Activated CD8-positive, alpha-beta memory T cell treated with anti-CD3 and anti-CD28 coated beads, Interleukin-2, amount 50 U/mL, for 48 hours (primary cell): ENCODE measurements at places on chromosomes 13 and 19.

- DNase-seq, result no peak
Observed at GRCh38 chr13:98652721-98653462, 76.0 kb upstream of the STK24 start.

GRCh38 chr13:29106651-29107050 is 286.5 kb downstream of the MTUS2 start:
- no peak for DNase-seq

DNA sequence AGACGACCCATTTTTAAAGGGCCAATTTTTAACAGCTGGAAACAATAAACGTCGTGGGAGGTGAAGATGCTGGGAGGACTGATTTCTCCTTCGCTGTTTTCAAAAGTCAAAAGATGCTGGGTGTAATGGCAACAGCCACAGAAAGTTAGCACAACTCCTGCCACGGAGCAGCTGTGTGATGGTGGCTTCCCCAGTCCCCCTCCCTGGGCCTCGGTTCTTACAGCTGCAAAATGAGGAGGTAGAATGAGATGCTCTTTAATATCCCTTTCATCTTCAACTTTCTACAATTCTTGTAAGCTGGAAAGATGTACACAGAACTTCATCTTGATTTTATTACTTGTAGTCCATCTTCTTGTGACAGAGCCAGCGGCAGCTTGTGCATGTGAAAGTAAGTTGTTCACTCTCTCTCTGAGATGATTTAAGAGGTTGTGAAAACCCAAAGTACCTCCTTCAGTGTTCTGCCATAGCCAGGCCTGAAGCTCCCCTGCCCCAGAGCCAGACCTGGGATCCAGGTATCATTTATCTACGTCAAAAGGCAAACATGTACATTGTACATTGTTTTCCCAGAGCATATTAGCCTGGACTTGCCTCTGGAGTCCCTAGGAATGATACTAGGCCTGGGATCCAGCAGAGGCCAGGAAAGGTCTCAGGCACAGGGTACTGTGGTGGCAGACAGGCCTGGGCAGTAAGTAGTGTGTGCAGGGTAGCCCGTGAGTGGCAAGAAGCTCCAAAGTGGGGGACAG is 3.4 kb upstream of the UBE2L5 start:
- DNase-seq, result no peak

DNA sequence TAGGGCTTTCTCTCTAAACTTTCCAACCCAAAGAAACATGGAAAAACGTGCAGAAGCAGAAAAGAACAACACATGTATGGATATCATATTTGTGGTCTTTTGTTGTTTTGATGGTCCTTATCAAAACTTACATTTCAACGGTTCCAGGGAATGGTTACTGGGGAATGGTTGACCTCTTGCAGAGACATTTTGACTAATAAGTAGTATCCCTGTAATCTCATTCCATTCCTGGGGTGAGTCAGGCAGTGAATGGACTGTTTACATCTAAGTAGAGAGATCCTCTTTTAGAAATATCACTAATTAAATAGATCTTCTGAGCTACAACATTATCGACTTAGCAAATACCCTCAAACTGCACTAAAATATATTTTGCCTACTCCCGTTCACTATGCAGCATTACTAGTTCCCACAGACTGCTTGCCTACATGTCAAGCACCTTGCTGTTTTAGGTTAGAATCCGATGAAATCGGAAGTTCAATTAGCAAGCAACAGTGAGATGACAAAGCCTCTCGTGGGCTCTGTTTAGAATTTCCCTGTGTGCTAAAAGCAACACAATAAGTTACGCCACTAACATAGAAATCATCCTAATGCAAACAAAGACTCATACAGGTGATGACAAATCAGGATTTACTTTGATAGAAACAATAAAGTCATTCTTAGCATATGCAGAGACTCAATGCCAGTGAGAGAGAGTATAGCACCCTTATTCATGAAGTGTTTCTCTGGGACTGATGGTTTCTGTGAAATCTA is 797.7 kb upstream of the ARGLU1 start:
- no peak for DNase-seq

DNA sequence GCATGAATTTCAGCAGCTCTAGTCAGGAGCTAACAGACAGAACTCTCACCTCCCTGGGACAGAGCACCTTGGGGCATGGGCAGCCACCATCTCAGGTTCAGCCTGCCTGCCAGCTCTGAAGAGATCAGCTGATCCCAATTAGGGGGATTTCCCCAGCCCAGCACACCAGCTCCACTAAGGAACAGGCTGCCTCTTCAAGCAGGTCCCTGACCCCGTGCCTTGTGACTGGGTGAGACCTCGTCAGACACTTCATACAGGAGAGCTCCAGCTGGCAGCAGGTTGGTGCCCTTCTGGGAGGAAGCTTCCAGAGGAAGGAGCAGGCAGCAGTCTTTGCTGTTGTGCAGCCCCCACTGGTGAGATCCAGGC is 84.5 kb upstream of the UFM1 start:
- no peak for DNase-seq

GRCh38 chr13:99414048-99414995 is 87.0 kb upstream of the TM9SF2 start:
- DNase-seq, result no peak

DNA sequence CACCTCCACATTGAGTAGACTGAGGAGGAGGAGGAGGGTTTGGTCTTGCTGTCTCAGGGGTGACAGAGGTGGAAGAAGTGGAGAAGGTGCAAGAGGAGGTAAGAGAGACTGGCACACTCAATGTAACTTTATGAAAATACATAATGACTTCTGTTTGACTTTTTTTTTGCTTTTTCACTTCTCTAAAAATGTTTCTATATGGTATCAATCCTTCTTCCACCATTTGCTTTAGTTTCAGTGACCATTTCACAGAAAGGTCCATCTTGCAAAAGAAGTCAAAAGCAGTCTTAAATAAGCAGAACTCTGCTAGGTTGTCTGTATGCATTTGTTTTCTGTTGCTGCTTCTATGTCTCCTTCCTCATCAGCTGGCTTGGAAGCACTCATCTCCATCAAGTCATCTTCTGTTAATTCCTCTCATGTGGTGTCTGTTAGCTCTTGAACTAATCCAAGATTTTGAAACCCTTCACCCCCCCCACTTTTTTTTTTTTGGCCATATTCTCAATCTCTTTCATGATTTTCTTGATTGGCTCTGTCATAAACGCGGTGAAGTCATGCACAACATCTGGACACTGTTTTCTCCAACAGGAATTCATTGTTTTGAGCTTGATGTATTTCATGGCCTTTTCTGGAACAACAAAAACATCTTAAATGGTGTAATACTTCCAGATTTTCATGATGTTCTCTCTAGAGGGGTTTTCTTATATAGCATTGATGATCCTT is 80.8 kb downstream of the KL start:
- no peak for DNase-seq

DNA sequence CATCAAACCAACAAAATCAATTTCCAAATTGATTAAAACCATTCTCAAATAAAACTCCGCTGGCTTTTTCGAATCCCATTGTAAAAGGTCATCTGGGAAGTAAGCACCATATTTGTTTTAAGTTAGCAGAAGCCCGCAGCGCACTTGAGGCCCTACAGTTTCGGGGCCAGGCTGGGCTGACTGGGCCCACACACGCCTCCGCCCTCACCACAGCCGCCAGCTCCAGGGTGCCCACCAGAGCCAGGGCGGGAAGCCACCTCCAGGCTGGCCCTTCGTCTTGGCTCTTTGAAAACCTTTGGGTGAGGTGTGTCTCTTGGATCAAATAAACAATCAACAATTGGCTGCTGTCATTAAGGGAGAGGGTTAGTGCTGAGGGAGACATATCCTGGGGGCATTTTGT is 133.3 kb downstream of the SOX1 start:
- no peak for DNase-seq

- DNase-seq, result no peak
Observed at GRCh38 chr19:12967907-12968306, 1.5 kb upstream of the DAND5 start.

GRCh38 chr13:19864746-19865309 is 1.4 kb upstream of the ZMYM5 start:
- peak; percentile 83 for DNase-seq

GRCh38 chr13:48578516-48579164 is 45.8 kb upstream of the RCBTB2 start:
- no peak for DNase-seq

- no peak for DNase-seq
Observed at GRCh38 chr13:58085274-58085673, 453.7 kb downstream of the PCDH17 start.

GRCh38 chr13:71922194-71922593 is 55.2 kb upstream of the DACH1 start:
- DNase-seq, result no peak

- no peak for DNase-seq
Observed at GRCh38 chr19:36916991-36917390, 859 bp downstream of the ZNF568 start.
